CD8-positive, alpha-beta memory T cell (primary cell): ENCODE measurements at places on chromosomes 11 and 22. TPM values are rescaled to one million over a fixed set of nuclear protein-coding genes. Genes with fewer than 3 reads are reported as not detected.

Gene SCGB1A1
- not detected for total RNA-seq

Gene ZNF70
- 3.4 TPM for total RNA-seq

Gene HPS4
- total RNA-seq = 36.8 TPM

Gene ADM2
- 3.5 TPM for total RNA-seq

Gene BTG4
- total RNA-seq = not detected

Gene OVOL1
- total RNA-seq = not detected

Gene HEPN1
- not detected for total RNA-seq

Gene HBB
- not detected for total RNA-seq

Gene GLYAT
- total RNA-seq = not detected

Gene APOBEC3A
- not detected for total RNA-seq

DNA sequence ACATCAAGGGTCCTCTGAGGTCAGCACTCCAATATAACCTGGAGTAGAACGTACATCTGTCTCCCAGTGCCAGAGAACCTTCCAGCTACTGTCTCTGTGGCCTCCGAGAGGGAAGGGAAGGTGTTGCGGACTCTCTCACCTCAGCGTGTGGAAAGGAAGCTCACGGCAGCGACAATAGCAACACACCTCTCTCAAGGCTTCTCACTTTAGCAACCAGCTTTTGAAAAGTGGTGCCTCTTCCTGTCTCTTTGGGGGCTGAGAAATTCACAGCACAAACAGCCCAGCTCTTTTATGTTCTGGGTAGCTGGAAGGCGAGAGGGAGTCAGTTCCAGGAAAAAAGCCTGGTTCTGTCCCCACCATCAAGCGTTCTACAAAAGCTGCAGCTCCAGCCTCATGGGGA lies 156.9 kb upstream of the TBCEL start:
- DNase-seq = no peak

DNA sequence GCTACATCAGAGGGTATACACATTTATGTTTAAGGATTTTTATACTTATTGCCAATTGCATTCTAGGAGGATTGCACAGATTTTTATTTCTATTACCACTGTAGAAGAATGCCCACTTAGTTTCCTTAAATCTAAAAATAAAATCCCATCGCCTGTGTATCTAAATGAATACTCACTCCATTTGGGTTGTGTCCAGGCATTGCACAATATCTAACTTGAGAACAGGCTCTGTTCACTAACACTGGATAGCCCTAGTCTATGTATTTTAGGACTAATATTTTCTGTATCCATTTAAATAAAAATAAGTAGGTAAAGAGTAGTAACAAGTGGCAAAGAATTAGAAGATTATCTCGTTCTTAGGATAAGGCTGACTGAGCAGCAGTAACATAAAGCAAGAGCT lies 4.1 kb downstream of the C11orf52 start:
- DNase-seq = no peak

DNA sequence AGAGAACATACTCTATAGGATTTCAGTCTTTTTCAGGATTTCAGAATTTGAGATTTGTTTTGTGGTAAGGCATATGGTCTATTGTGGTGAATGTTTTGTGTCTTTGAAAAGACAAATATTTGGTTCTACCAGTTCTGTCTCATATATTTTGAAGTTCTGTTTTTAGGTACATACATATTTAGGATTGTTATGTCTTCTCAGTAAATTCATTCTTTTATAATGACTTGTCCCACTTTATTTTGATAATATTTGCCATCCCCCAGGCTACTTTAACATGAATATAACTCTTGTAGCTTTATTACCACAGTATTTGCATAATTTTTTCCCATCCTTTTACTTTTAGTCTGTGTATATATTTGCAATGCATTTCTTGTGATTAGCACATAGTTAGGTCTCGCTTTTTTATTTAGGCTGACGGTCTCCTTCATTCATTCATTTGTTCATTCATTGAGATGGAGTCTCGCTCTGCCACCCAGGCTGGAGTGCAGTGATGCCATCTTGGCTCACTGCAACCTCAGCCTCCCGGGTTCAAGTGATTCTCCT lies 32.1 kb downstream of the MTMR3 start:
- no peak for DNase-seq

GRCh38 chr22:36329254-36330078 lies 58.3 kb downstream of the MYH9 start:
- DNase-seq = peak; percentile 72

- no peak for DNase-seq
Measured at GRCh38 chr11:96279018-96279895, 63.7 kb downstream of the MAML2 start.

GRCh38 chr22:43177479-43177878 lies 9.5 kb downstream of the TTLL12 start:
- DNase-seq = no peak

- DNase-seq = no peak
Measured at GRCh38 chr22:36536717-36537116, 7.8 kb upstream of the EIF3D start.

GRCh38 chr11:22049276-22049675 lies 143.6 kb upstream of the ANO5 start:
- DNase-seq = no peak

DNA sequence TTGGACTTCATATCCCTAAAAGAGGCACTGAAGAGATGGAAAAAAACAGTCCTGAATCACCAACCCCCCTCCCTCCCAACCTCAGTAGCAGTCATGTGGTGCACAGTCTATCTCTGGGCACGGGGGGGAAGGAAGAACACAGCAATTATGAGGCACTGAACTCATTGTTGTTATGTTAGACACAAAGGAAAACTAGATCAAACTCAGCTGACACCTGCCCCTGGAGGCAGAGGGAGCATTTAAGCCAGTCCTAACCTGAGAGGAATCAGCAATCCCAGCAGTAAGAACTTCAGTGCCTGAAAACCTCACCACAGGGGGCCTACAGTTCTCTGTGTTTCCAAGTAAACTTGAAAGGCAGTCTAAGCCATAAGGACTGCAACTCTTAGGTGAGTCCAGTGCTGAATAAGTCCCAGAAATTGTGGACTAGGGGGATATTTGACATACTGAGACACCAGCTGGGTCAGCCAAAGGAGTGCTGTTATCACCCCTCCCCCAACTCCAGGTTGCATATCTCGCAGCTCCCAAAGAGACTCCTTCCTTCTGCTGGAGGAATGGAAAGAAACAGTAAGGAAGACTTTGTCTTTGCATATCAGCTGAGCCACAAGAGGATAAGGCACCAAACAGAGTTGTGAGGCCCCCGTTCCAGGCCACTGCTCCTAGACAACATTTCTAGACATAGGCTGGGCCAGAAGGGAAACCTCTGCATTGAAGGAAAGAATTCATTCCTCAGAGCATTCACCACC lies 72.5 kb downstream of the GLYATL1 start:
- DNase-seq = no peak

DNA sequence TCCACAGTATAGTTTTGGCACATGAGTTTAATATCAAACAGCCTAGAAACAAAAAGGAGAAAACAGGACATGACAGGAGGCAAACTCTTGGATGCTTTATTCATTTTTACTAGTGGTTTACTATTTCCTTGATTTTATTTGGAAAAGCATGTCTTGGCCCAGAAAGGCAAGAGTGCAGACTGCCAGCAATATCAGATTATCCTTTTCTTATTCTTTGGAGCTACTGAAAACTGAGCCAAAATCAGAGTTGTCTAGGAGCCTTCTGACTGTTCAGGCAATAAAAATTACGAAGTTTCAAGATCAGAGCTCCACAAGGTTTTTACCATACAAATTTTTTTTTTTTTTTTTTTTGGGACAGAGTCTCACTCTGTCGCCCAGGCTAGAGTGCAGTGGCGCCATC lies 16.0 kb downstream of the CELF1 start:
- DNase-seq = no peak

DNA sequence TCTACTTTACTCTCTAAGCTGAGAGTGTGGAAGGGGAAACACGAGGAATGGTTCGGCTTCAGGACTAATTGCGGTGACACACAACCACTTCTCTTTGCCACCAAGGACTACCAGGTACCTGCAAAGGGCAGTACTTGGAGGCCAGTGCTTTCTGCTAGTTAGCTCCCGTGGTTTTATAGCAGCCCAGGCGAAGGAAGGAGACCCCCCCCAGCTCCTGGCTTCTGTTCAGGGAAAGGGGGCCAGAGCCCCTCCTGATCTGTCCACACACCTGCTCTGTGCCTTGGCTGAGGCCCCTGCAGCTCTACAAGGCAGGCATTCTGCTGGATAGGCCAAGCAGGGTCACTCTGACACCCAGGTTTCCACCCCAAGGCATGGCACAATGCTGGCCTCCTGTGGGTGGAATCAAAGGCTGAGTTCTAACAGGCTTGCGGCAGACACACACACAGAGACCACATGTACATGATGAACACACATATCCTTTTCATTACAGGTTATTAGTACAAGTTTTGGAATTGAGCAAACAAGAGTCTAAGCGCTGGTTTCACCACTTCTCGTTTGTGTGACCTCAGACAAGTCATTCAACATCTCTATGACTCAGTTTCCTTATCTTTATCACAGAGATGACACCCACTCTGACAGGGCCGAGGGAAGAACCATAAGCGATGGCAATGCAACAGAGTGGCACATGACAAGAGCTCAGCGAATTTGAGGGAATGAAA lies 7.5 kb downstream of the SERPIND1 start:
- no peak for DNase-seq

DNA sequence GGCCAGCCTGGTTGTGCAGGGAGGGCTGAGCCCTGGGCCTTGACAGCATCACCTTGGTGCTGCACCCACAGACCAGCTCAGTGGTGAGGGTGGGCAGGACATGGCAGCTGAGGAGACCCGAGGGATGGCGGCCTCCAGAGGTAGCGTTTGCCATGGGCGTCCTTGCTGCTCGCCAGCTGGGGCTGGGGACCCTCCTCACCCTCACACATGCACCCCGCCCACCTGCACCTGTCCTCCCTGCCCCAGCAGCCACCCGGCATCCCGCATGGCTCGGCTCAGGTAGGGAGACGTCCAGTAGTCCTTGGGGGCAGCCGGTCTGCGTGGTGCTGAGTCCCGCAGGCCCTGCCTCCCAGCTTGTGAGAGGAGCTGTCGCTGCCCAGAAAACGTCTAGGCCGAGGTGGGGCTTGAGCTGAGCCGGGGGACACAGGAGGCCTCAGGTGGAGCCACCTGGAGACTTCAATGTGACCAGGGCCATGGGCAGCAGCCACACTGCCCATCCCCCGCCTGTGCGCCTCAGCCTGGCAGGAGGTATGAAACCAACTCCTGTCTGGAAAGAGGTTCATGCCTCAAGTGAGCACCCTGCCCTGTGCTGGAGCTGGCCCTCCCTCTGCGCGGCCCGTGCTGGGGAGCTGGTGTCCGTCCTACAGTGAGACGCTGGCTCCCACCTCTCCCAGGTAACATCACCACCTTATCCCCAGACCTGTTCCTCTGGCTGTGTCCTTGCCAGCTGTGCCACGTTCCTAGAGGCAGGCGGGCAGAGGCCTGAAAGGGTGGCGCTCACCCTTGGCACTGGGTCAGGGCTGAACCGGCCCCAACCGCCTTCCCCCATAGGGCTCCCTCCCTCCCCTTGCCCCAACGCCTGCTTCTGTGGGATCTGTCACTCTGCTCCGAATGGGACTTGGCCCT lies 3.3 kb upstream of the TRABD start:
- DNase-seq = no peak

DNA sequence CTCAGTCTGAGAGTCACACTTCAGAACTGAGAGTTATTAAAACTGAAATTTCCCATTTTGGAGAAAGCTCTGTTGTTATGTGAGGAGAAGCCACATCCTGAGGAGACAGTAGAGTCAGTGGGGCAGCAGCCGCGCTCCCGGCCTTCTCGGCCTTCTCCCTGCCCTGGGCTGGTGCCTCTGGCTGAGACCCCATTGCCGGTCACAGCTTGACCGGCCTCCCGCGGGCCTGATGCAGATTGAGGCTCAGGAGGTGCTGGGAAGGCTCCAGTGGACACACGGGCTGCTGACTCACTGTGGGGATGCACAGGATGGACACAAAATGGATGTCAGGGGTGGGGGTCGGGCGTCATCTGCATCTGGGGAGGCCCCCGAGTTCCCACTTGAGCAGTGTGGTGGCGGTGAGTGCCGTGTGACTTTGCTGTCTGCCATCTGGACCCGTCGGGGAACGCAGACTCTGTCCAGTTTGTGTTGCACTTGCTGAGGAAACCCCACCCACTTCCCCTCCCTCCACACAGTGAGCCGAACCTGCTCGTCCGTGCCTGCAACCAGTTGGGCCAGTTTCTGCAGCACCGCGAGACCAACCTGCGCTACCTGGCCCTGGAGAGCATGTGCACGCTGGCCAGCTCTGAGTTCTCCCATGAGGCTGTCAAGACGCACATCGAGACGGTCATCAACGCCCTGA lies 50.1 kb downstream of the MUC6 start:
- no peak for DNase-seq

GRCh38 chr11:86219311-86220193 lies 25.0 kb upstream of the EED start:
- DNase-seq = no peak

DNA sequence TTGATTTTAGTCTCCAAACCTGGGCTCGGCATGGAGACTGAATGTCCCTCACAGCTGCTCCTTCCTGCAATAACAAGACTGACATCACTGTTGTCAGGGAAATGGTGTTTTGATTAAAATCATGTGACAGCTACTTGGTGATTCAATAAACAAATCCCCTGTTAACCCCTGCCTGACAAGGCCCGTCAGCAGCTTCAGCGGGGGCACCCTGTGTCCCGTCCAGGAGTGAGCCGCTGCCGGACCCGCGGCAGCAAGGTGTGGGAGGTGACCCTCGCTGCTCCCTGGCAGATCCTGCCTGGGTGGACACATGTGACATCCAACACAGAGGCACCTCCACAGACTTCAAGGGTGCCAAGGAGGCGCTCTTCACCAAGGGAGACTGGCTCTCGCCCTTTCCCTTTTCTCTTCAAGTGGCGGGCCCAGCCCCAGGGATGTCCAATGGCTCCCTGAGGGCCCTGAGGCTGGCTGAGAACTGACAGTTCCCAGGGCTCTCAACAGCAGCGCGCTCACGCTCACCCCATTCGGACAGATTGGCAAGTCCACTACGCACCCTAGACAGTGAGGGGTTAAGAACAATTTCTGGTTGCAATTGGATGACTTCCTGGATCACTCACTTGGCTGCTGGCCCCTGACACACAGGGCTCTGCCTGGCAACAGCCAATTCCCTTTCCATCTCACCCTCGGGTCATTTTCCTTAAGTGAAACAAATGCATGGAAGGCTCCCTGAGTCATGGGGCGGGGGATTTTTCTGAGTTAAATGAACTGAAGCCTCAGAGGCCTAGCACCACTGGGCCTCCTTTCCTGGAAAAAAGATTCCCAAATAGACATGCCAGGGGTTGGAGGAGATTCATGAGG lies 30.7 kb downstream of the PPP2R1B start:
- no peak for DNase-seq

GRCh38 chr11:5923794-5924193 lies 18.3 kb upstream of the OR56A3 start:
- DNase-seq = no peak

DNA sequence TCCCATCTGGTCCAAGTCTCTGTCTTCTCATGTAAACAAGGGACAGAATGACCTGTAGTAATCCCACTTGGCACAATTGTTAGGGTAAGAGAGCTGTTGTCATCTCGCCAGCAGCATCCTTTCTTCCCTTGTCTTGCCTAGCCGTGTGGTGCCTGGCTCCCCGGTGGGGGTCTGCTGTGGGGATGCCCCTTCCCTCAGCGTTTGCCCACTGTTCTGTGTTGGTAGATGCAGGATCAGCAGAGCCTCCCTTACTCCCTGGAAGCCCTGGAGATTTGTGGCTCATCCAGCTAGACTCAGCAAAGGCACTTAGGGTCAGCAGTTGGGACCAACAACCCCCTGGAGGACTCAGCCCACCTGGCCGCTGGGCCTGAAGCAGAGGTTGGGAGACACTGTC lies 13.0 kb downstream of the ACO2 start:
- no peak for DNase-seq

- no peak for DNase-seq
Measured at GRCh38 chr11:67645521-67646461, 4.7 kb downstream of the ACY3 start.
